ENCODE measurements at places on chromosomes 5 and 9.

DNA sequence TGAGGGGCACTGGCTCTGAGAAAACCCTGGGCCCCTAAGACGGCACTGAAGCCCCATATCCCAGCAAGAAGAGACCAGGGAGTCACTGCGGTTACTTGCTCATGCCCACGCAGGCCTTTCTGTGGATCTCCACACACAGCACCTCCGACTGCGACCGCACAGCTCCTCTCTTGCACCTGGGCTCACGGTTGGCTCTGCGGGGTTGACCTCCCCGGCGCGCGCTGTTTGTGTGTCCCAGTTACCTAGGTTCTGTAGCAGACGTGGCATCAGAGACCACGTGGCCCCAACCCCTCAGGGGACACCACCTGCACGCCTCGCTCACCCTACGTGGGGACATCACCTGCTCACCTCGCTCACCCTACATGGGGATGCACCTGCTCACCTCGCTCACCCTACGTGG is 12.7 kb downstream of the LPCAT1 start:
- DNase-seq = peak; percentile 2

- DNase-seq = peak; percentile 68
Measured at GRCh38 chr9:86838519-86839497, 108.5 kb downstream of the GAS1 start.

DNA sequence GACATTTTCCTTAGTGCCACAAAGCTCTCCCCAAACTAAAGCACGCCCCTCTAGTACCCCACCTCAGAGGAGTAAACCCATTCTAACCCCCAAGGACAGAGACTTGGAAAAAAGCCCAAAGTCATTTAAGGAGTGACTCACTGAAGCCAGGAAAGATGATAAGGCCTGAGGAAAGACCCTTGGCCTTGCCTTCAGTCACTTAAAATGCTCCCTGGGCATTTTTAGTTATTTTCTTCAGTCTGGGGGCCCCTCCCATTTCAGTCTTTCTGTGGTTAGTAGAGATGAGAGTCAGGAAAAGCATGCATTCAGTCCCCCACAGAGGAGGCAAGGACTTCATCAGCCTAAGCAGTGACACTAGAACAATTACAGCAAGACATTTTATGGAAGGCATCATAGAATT is 13.7 kb upstream of the TLX3 start:
- no peak for DNase-seq

DNA sequence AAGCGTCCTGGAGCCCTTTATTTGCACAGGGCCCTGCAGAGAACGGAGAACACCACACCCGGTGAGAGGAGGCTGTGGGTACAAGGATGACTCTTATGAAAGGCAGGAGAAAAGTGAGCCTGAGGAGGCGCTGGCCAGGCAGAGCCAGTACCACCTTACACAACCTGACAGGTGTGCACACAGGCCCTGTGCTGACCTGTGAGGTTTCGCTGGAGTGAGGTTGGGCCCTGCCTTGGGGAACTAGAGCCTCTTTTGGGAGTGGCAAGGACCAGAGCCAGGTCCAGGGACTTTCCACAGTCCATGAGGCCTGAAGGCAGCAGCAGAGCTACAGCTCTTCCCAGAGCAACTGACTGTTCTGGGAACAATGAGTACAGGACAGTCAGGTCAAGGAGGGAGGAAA is 3.1 kb downstream of the SRD5A1 start:
- no peak for DNase-seq

DNA sequence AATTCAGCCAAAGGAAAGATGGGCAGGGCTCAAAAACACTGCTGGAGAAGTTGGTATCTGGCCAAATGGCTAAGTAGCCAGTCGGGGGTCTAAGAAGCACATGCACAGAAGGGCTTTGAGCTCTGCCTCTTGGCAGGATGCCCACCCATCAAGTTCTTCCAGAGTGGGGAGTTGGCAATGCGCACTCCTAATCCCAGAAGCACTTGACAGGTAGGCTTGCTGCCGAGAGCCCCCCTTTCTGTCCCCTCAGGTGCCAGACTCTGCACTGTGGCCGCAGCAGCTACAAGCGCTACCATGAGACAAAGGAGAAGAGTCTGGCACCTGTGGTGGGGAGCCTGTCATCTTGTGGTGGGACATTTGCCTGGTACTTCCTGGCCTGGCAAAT is 252.9 kb upstream of the SLC24A2 start:
- no peak for DNase-seq
